ENCODE measurements at places on chromosomes 1 and 21.

GRCh38 chr1:29416267-29417146, 180.2 kb downstream of the PTPRU start:
- DNase-seq = no peak

DNA sequence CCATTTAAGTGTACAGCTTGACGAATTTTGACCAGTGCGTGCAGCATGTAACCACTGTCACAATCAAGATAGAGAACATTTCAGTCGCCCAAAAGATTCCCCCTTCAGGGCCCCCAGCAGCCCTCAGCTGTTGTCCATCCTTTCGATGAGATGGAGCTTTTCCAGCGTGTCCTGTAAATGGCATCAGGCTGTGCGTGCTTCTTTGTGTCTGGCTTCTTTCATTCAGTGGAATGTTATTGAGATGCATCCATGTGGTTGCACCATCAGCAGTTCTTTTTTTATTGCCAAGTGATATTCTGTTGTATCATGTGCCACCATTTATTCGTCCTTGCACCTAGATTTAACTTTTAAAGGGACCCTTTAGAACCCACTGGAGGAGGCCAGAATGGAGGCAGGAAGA, 21.9 kb downstream of the UBE2Q1 start:
- no peak for DNase-seq

- DNase-seq = no peak
Measured at GRCh38 chr1:203278082-203278884, 27.0 kb upstream of the BTG2 start.

DNA sequence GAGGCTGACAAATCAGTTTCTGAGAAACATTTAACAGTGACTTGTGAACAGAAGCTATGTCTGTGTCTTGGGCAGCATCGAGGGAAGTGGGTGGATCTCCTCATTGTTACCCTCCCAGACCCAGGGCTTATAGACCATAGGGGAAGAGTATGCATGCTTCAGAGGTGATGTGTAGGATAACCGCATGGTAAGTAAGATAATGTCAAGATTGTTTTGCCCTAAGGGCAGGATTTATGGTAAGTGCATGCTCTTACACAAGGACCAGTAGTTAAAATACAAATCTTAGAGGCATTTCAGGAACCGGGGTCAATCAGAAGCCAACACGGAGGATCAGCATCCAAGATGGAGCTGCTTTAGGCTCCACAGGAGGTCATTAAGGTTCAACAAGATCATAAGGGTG, 7.7 kb upstream of the PRMT2 start:
- no peak for DNase-seq

DNA sequence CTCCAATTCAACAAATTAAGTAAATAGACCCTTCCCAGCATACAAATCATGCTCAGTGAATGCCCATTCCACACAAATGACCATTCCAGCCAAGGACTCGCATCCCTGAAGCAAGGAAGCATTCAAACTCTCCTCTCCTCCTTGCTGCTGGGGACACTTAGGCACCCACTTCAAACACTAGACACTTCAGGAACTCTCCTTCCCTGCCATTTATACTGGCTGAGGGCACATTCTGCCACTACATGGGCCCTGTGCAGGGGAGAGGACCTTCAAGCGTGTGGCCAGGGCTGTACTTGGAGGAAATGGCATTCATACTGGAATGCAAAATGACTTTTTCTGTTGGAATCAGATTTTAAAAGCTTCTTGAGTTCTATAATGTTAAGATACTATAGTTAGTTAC, 22.3 kb downstream of the GJA5 start:
- DNase-seq = no peak

DNA sequence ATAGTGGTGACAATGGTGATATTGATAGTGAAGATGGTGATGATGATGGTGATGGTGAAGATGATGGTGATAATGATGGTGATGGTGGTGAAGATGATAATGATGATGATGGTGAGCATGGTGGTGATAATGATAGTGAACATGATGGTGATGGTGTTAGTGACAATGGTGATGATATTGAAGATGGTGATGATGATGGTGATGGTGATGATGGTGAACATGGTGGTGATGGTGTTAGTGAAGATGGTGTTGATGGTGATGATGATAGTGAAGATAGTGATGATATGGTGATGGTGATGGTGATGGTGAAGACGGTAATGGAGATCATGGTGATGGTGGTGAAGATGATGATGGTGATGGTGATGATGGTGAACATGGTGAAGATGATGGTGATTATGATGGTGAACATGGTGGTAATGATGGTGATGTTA, 259.2 kb downstream of the MATN1 start:
- no peak for DNase-seq

DNA sequence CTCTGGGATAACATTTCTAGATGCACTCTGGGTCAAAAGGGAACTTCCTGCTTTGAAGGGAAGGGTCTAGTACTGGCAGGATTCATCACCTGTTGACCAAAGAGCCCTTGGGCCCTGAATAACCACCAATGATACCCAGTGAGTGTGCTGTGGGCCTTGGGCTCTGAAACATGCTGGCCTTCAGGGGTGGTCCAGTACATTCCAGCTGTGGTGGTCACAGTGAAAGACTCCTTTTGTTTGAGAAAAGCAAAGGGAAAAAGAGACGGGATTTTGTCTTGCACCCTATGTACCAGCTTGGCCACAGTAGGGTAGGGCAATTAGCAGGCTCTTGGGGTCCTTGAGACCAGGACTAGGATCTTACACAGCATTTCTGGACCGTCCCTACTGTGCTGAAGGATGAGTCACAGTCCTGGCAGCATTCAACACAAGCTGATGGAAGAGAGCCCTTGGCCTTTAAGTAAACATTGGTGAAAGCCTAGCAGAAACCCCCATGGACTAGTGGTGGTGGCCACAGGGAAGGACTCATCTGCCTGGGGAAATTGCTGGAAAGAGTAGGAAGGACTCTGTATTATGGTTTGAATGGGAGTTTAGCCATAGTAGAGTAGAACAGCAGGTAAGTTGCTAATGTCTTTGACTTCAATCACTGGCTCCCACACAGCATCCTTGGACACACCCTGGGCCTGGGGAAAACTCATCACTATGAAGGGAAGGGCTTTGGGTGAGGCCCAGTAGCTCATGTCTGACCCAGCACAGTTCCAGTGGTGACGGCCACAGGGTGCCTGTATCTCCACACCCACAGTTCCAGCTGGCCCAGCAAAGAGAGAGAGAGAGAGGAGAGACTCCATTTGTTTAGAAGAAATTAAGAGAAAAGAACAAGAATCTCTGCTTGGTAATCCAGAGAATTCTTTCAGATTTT, 87.5 kb downstream of the COL24A1 start:
- no peak for DNase-seq

DNA sequence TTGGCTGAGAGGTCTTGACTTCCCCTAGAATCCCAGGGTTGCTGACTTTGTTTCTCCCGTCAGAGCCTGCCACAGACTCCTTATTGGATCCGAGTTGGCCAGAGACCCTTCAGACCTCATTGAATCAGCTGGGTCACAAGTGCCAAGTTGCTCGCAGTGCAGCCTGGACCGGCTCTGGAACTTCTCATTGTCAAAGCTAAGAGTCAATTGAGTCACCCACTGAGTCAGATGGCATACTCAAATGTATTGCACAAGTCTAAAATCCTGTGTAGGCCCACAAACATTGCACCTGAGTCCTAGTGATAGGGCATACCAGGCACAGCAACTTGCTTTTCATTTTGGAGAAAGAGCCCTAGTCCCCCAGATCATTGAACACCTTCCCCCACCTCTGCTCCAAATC, 20.4 kb upstream of the SCAF4 start:
- DNase-seq = no peak

GRCh38 chr21:45256021-45256911, 31.4 kb downstream of the POFUT2 start:
- DNase-seq = no peak

DNA sequence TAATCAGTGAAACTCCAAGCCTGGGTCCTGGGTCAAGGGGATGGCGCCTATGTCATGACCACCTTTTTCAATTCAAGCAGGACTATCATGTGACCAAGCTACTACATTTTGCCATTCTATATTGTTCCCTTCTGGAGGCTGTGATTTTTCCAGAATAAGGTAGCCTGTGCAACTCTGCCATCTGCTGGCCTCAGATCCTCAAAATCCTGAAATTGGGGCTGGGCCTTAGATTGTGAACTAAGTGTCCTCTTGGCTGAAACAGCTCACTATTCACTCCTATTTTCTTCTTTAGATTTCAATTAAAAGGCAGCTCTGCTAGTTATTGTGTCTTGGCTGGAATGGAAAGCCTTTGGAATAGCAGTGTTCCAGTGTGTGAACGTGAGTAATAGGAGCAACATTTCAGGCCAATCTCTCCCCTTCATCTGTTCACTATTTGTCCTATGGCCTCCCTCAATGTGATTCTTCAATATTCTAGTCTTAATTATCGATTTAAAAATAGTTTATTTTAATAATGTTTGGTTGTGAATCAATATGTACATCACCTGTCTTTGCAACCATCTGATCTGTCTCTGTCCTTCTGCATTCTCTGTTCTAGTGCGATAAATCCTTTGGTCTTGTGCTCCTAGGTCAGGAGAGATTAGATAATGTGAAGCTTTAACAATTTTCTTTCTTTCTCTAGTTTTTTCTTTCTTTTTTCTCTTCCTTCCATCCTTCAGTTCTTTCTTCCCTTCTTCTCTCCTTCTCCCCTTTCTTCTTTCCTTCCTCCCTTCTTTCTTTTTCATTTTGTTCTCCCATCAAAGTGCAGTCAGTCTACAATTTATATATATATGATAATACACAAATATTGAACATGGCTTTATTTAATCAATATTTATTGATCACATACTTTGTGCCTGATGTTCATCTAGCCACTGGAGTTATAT, 69.8 kb downstream of the CR1 start:
- no peak for DNase-seq

GRCh38 chr1:216617081-216617875, 106.0 kb downstream of the ESRRG start:
- no peak for DNase-seq

- DNase-seq = no peak
Measured at GRCh38 chr1:180188091-180188506, 33.4 kb downstream of the QSOX1 start.

DNA sequence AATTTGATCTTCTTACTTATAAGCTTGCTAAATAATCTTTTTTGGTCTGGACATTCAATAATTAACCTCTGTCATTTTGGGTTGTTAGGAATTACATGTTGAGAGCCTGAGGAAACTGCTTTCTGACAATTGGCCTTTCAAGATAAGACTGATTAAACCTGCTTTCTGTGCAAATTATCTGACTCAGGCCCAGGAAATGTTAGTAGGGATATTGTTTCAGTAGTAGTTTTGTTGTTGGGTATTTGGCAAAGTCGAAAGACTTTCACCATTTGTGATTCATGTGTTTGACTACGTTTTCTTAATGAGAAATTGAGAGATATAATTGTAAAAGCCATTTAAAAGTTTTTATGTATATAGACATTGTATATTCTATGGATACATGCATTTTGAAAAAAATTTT, 81.1 kb upstream of the GPR88 start:
- DNase-seq = no peak

- DNase-seq = no peak
Measured at GRCh38 chr1:3530086-3530925, 75.8 kb downstream of the ARHGEF16 start.

DNA sequence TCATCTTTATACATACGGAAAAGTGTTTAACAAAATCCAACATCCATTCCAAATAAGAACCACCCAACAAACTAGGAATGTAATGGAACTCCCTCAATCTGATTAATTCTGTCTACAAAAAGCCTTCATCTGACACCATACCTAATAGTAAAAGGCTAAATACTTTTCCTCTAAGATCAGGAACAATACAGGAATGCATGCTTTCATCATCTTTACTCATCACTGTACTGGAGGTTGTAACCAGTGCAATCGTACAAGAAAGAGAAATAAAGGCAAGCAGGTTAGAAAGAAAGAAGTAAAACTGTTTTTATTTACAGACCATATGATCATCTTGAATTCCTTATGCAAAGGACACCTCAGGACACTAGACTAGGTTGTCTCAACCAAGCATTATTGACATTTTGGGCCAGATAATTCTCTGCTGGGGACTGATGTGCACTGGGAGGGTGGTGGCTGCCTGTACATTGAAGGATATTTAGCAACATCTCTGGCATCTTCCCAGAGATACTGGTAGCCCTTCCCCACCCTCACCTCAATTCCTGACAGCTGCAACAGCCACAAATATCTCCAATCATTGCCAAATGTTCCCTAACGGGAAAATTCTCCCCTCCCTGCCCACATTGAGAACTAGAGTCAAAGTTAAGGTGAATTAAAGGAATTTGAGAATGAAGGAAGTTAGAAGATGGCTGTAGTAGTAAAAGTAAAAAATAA, 30.6 kb upstream of the INSL5 start:
- DNase-seq = no peak

DNA sequence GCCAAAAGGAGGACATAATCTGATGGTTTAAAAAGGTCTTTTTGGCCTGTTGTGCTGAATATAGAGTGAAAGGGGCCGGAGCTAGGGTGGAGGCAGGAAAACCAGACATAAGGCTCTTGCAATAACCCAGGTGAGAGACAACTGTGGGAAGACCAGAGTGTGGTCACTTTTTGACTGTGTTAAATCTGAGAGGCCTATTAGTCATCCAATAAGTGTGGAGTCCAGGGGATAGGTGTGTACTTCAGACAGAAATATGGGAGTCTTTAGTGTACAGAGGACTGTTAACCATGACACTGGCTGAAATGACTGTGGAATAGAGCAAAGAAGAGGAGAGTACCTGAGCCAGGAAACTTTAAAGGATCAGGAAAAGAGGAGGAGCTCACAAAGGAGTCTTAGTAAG, 89.3 kb downstream of the VAV3 start:
- DNase-seq = no peak

DNA sequence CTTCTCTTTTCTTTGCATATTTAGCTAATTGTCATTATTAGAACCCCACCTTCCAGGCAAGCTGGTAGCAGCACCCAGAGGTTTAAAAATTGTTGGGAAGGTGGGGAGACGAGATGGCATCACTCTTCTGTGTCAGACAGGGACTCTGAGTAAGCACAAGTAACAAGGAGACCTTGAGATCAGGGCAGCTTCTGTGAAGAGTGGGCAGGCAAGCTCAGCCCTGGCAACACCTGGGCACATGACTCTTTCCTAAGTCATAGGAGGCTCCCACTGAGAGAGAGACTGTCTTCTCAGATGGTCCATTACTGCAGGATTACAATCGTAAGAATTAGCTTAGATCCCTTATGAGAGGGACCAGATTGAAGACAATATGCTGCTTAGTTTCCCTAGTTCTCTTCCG, 183.5 kb downstream of the BRINP2 start:
- DNase-seq = no peak

DNA sequence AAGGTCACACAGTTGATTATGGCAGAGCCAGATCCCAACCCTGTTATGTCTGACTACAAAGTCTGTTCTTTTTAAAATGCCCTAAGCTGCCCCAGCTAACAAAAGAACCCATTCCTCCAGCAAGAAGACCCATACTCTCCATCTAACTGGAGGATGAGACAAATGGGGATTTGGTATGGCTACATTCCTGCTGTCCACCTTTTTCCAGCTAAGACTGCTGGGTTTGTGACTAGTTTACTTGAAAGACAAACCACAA, 112.8 kb downstream of the KIAA0319L start:
- DNase-seq = no peak

Measured in stimulated activated CD4-positive, alpha-beta T cell treated with anti-CD3 and anti-CD28 coated beads, Interleukin-4, amount 100 ng/mL, for 48 hours (primary cell).